CD4-positive, alpha-beta T cell treated with Interleukin-17A for 4 hours (primary cell): ENCODE measurements at places on chromosomes 16 and 17.
A peak's percentile ranks its signal among the peaks of the same experiment; 100 is the strongest.

- DNase-seq, result no peak
Observed at GRCh38 chr16:6837722-6838121, 494.9 kb upstream of the RBFOX1 start.

GRCh38 chr17:58576679-58577367, 62.4 kb upstream of the MTMR4 start:
- no peak for DNase-seq

- no peak for DNase-seq
Observed at GRCh38 chr16:57244463-57244766, 644 bp upstream of the ARL2BP start.

DNA sequence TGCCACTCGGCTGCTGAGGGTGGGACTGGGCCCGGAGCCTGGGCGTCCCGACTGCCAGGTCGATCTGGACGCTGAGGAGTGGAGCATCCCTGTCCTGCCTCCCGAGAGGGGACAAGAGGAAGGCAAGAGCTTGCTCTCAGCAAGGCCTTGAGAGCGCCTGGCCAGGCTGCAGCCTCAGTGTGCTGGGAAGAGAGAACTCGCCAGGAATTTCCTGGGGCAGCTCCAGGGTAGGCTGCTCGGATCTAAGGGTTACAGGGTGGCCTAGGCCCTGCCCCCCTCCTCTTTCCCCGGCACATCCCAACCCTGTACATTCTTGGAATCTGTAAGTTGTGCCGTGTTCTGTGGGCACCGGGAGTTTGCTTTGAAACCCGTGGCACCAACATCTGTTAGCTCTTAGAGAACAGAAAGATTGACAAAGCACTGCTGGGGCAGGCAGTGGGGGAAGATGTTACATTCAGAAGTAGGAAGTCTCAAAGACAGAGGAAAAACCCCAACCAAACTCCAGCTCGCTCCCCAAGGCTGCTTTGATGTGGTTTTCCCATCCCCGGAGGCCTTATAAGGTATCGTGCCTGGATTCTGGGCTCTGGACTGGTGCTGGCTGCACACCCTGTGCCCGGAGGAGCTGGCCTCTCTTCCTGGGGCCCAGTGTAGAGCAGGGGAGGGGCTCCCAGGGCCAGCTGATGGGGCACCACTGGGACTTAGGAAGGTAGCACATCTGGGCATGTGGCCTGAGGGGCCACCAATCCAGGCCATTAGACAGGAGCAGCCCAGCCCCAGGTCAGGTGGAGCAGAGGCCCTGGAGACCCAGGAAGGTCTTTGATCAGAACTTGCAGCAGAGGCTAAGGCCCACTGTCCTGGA, 55.2 kb downstream of the NKD1 start:
- DNase-seq, result no peak

DNA sequence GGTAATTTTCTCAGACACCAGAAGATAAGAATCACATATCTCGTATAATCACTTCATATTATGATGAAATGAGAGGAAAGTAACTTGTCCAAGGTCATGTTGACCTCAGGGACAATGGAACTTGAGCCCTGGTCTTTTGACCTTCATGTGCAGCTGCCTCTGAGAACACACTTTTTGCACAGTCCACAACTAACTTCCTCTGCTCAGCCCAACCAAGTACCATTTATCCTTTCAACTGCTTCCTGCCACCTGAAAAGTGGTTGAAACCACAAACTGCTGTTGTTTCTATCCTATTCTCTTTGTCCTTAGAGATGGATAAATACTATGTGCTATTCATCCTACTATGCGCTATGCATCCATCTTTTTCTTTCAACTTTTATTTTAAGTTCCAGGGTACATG, 2.3 kb upstream of the CCL1 start:
- DNase-seq, result no peak

- DNase-seq, result no peak
Observed at GRCh38 chr17:60491771-60492170, 34.3 kb downstream of the APPBP2 start.

- no peak for DNase-seq
Observed at GRCh38 chr17:15777717-15778116, 45.6 kb downstream of the TBC1D26 start.

DNA sequence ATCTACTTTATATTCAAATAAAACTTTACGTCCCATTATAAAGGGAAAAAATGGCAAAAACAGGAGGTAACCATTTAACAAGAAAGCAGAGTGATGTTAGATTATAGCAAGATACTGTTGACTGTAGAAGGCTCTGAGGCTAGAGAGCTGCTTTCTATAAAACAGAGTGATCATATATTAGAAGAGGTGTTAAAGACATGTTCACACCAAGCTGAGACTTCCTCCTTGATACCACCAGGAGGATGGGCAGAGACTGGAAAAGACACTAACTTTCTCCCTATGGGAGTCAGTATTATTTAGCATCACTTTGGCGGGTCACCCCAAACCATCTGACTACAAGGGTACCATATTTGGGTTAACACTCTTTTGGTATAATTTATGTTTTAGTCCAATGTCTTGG, 687 bp upstream of the CIITA start:
- no peak for DNase-seq

- DNase-seq, result peak; percentile 25
Observed at GRCh38 chr16:13919330-13919682, 648 bp upstream of the ERCC4 start.

DNA sequence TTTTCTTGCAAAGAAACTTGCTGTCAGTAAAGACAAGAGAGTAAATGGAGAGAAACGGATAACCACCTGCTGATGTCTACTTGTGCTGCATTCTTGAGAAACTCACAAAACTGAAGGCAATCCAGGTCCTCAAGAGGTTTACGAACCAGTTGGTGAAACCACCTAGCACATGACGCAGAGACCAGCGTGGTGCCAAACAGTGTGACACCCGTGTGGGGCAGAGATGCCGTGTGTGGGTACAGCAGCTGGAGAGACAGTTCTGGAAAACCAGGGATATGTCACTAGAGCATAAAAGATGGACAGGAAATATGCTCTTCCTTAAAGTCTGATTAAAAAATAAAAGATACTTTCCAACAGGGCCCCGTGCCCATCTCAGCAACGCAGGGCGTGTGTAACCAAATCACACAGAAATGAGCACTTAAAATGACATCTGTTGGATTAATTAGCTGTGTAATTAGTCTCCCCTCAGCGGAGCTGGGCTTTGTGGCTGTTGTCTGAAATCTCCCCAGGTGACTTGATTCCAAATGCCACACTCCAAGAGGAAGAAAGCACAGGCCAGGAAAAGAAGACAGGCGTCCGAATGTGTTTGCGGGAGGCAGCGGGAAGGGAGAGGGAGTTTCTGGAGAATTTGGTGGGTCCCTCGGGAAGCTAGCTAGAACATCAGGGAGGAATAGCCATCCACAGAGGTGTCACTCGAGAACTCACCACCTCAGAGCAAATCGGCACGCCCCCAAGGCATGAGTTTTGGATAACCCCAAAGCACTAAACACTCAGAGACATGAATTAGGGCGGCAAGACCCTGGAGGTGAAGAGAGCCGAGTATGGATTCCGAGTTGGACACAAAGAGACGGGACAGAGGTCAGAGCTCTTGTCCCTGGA, 109.8 kb downstream of the ZFHX3 start:
- no peak for DNase-seq

- DNase-seq, result no peak
Observed at GRCh38 chr17:79424471-79425185, 186.2 kb downstream of the RBFOX3 start.

DNA sequence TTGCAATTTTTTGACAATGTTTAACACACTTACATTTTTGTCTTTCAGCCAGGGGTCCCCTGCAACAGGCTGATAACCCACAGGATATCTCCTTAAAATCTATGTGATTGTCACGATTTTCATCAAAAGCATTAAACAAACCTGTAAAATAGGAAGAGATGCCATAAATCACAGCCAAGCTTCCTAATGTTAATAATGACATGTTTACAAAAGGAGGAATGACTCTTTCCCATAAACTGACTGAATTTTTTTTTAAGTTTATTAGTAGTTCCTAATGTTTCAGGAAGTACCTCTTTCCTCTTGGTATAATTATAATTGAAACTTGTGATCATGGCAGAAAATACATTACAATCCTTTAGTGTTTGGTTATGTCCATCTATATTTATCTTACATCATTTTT, 119.6 kb downstream of the CA4 start:
- no peak for DNase-seq

- no peak for DNase-seq
Observed at GRCh38 chr17:38601539-38602351, 4.0 kb downstream of the SRCIN1 start.

DNA sequence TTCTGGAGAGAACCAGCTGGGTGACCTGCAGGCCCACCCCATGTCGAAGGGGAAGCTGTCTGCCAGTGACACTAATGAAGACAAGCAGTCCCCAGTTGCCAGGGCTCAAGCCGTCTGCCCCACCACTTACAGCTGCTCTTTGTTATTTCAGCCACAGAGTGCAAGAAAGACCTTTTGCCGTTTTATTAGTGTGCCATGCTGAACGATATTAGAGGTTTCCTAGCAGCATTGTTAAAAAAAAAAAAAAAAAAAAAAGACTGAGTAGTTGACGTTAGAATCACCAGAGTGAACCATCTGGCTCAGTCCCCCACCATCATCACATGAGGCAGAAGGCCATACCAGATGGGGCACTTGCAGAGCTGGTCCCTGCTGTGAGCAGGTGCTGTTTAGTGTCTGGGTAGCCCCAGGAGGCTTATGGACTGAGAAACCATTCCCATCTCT, 26.5 kb upstream of the SLC39A11 start:
- DNase-seq, result no peak

DNA sequence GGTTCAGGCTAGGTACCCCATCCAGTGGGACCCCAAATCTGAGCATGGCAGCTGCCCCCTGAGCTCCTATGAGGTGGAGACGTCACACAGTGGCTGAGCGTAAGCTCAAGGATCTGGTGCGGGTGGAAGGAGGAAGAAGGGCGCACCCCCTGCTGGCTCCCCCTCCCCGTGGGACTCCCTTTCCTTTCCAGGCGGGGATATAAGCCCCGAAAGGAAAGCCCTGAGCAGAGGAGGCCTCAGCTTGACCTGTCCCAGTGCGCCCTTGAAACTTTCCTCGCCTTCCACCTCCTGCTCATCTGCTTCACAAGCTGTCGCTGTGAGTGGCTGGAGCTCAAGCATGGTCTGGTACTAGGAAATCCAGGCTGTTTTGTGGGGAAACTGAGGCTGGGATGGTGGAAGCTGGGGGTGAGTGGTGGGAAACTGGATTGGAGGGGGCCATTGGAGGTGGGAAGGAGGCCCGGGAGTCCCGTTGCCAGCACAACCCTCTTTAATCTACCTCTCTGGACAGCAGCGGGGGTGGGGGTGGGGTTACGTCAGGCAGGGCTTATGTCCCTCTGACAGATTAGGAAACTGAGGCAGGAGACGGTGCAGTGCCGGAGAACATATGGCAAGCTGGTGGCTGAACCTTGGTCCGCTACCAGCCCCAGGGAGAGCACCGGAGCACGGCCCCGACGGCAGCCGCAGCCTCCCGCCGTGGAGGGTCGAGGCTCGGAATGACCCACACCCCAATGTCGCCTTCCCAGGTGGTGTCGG, 92.3 kb upstream of the TMEM97 start:
- DNase-seq, result no peak

DNA sequence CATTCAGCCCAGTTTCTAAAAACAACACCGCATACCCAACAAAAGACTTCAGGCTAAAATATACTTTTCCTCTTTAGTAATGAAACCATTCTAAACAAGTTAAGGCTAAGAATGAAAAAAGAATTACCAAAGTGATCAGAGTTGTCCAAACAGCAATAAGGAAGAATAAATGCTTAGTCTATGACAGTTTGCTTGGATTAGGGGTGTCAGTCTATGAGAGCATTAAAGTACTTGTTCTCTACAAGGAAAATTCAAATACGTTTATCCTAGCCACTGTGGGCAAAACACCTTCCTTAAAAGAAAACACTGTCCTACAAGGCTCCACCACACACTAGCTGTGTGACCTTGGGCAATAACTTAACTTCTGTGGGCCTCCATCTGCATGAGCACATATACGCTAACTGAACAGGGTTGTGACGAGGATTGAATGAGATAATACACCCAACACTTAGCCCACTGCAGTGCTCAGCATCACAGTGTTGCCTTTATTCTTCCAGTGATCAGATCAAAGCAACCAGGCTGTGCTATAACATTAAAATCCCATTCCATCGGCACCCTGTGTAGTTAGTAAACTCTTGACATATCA, 53.6 kb downstream of the TEX2 start:
- DNase-seq, result no peak

DNA sequence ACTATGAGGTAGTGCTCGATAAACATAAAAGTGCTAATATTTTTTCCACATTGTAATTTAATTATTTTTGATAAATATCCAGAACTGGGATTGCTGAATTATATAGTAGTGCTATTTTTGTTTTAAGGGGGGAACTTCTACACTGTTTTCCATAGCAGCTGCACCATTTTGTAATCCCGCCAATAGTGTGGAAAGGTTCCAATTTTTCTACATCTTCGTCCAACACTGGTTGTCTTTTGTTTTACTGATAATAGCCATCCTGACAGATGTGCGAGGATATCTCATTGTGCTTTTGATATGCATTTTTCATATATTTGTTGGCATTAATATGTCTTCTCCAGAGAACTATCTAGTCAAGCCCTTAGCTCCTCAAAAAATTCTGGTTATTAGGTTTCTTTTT, 259.6 kb upstream of the KCNJ16 start:
- DNase-seq, result no peak

DNA sequence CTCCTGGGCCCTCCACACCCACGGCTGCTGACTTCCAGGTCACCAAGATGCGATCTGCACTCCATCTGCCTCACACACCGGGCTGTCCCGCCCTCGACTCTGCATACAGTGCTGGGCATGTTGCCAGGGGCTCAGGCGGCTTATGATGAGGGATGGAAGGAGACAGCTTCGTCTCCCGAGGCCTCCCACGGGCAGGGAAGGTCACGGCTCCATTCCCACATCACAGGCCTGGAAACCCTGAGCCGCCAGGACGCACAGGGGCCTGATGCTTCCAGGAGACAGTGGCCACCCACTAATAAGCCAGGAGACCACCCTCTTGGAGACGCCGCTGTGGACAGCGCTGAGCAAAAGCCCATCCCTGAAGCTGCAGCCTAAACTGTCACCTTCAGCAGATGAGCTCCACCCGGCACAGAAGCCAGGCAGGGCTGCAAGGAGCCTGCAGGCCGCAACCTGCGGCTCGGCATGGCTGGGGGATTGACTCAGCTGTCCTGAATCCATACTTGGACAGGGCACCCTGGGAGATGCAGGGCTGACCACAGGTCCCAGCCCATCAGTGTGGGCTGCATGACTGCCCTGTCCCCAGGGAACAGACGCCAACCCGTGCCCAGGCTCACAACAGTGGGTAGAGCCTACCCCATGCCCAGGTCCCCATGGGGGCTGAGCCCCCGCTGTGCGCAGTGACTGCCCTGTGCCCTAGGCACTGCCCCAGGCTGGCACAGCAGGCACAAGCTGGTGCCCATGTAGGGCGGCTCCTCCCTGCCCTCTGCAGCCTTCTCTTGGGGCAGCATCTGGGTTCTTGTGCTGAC, 34.4 kb downstream of the SLC7A5 start:
- DNase-seq, result no peak

- DNase-seq, result no peak
Observed at GRCh38 chr16:8622315-8622656, 788 bp downstream of the METTL22 start.

GRCh38 chr17:2292100-2292499, 11.5 kb downstream of the SMG6 start:
- DNase-seq, result no peak

GRCh38 chr16:75385507-75386152, 47.7 kb downstream of the CFDP1 start:
- DNase-seq, result no peak

GRCh38 chr16:2513405-2514332, at the start of gene ATP6V0C:
TSS of gene ATP6V0C (plus strand) at chr16:2513952. CDS start at chr16:2514104, 152 bp downstream.
- DNase-seq, result peak; percentile 97
